ENCODE measurements at places on chromosomes 16 and 17.

GRCh38 chr16:31202414-31203375, at the start of gene PYCARD:
Gene PYCARD, minus strand, starts transcription at chr16:31202760. Its CDS starts 70 bp downstream, at chr16:31202690.
- DNase-seq, result no peak

- DNase-seq, result no peak
Measured at GRCh38 chr16:2213817-2214718, 572 bp downstream of the PGP start.

DNA sequence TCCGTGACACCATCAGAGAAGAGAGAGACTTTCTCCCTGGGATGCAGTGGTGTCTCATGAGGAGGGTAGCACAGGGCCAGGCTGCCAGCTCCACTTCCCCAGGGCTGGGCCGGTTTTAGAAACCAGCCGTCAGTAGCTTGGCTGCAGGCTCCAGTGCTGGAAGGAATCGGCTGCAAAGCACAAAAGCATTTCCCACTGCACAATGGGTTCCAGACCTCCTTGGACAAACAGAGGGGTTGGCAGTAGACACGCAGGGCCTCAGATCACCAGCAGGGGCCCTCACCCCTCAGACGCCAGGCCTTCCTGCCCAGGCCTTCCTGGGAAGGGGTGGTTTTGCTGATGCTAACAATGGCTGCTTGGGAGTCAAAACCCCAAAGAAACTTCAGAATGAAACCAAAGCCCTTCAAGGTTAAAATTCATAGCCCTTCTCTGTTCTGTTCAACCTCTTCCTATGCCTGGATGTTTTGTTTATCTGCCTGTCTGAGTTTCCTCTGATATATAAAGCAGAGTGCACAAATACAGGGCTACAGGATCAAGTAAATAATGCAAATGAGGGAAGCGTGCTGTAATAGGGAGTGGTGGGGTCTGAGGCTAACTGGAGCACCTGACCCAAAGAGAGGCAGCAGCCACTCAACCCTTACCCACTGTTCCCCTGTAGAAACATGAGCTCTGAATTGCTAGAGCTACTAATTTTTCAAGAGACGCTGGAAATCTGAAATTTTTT, 26.2 kb downstream of the TEKT5 start:
- DNase-seq, result peak; percentile 63

- no peak for DNase-seq
Measured at GRCh38 chr16:28494121-28494851, at the start of gene APOBR. Gene APOBR, plus strand, starts transcription at chr16:28494643. Its CDS starts 39 bp downstream, at chr16:28494682.

DNA sequence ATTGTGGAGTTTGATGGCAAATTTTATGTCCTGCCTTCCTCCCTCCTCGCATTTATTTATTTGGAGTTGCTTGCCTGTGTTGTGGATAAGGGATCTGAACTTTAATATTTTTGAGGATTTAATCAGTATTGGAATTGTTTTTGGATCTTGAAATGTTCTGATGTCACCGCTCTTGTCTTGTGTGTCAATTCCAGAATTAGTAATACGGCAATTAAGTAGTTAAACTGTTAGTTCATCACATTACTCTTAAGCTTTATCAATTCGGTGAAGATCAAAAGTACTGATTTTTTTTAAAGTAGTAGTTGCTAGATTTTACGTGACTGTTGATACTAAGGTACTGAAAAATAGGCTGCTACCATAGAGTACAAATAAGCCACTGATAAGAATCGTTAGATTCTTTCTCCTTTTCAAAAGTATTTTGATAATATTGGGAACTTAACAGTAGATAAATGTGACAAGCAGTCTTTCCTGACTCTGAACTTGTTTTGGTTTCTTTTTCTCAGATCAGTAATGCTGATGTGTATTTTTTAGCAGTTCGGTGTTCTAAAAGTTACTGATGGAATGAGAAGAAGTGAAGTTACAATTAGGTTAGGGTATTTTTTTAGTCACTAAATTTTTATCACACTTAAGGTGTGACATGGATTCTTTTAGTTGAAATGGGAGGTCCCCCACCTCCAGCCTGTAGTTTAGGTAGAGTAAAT, 2.0 kb downstream of the RBBP6 start:
- no peak for DNase-seq

GRCh38 chr16:19486750-19487325, 35.1 kb downstream of the GDE1 start:
- no peak for DNase-seq

DNA sequence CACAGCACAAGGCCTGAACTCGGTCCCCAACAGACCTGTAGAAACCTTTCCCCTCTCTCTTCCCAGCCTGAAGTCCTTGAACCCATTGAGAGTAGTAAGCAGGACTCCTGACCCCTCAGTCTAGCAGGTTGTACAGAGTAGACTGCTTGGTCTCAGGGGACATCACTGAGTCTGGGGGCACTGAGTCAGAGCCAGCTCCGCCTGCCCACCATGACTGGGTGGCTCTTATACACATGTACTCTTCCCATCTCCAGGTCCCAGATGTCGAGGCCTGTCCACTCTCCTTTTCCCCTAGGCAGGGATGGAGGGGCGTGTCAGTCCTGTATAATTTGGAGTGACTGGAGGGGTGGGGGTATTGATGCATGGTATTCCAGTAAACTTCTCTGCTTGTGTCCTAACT, 23.5 kb downstream of the LIG3 start:
- no peak for DNase-seq

DNA sequence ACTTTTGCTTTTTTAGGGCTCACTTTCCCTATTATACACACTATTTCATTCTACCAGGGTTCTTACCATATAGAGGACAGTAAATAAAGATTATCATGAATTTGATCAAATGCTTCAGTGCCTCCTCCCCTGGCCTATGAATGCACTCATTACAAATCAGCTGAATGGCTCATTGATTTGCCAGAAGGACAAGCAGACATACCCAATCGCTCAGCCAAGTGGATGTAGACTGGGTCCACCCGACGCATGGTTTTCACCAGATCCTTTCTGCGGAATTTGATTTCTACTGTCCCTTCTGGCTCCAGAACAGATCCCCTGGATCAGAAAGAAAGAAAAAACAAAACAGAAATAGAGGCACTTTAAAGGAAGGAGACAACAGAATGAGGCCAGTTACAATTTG, 162.6 kb downstream of the AATF start:
- DNase-seq, result no peak

- no peak for DNase-seq
Measured at GRCh38 chr17:6506679-6507231, 49.6 kb downstream of the PITPNM3 start.

GRCh38 chr16:66254751-66255150, 111.7 kb upstream of the CDH5 start:
- DNase-seq, result no peak

- DNase-seq, result no peak
Measured at GRCh38 chr17:41013606-41014005, 4.7 kb upstream of the KRTAP3-1 start.

- DNase-seq, result no peak
Measured at GRCh38 chr16:13793841-13794409, 126.0 kb upstream of the ERCC4 start.

GRCh38 chr17:65104541-65104940, 32.6 kb upstream of the RGS9 start:
- no peak for DNase-seq

DNA sequence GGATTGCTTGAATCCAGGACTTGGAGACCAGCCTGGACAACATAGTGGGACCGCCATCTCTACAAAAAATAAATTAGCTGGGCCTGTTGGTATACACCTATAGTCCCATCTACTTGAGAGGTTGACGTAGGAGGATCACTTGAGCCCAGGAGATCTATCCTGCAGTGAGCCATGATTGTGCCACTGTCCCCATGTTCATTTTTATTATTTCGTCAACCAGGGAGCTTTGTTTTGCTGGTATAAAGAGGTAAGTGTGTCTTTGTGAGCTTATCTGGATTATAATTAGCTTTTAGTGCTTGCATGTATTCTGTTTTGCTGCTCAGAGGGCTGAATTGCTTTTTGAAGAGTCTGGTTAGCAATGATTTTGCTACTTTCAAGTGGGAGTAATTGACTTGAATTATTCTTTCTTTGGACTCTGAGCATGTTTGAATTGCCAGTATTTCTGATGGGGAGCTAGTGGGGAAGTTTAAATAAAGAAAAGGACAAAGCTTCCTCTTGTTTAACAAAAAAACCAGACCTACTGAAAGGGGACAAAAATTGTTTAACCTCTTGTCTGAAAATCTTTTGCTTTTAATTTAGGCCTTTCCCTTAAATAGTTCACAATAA, 31.6 kb upstream of the BCAS3 start:
- no peak for DNase-seq

Measured in HAP-1 (cell line).